ENCODE measurements at places on chromosomes 2 and 18.

- DNase-seq = no peak
These were observed 133.2 kb downstream of the ZNF532 start for GRCh38 chr18:58997811-58998337.

GRCh38 chr18:58806826-58807714 is 57.6 kb upstream of the ZNF532 start:
- DNase-seq = no peak

DNA sequence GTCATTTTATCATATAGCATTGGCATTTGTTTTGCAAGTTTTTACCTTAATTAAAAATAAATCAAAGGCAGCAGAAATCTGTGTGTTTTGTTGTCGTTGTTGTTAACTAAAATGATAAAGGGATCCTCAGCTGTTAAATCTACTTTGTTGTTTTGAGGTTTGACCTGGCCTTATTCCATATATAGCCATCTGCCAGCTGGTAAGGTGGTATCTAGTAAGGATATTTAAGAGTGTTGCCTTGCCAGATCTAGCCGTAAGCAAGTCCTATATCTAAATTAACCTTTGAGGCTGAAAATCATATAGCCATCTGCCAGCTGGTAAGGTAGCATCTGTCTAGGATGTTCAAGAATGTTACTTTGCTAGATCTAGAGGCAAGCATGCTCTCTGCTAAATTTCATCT is 56.6 kb downstream of the BMPR2 start:
- DNase-seq = no peak

DNA sequence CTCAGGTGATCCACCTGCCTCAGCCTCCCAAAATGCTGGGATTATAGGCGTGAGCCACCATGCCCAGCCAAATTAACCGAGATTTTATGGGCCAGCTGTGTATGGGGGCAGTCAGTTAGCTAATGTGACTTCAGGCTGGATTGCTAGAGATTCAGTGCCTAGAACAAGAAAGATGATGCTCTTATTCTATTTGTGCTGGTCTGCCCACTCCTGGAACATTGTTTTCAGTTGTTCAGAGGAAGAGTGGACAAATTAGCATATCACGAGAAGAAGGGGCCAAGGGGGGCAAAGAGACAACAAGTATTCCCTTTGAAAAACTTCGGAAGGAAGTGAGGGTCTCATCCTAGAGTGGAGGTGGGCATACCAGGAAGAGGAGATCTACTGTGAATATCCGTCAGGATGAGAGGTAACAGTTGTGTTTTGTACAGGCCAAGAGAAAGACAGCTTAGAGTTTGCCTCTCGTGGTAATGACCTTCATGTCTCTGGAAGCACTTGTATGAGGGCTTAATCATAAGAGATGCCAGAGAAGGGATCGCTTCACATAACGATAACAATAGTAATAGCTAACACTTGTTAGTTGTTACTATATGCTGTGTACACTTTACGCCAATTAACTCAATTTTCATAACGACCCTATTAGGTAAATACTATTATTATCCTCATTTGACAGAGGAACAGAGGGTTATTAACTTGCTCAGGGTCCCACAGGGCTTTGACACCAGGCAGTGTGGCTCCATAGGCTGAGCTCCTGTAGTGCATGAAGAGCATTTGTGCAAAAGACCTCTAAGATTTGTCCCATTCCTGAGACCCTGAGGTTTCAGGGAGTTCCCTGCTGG is 138.3 kb downstream of the DDX1 start:
- DNase-seq = peak; percentile 68

- DNase-seq = no peak
These were observed 123.0 kb upstream of the THUMPD2 start for GRCh38 chr2:39902103-39902502.

- no peak for DNase-seq
These were observed 129.3 kb downstream of the GLI2 start for GRCh38 chr2:120864981-120865380.

DNA sequence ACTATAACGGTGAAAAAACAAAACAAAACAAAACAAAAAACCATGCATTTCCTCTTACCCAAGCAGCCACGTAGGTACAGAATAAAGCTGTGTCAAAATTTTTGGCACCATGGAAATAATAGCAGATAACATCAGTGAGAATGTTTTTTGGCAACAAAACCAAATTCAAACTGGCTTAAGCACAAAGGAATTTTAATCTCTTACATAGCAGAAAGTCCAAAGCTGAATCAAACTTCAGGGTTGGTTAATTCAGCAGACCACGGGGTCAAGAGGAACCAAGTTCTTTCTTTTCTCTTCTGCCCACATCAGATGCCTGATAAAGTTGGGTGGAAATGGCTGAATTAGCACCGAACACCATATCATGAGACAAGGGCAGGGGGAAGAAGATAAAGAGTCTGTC is 129.5 kb downstream of the PAX3 start:
- no peak for DNase-seq

DNA sequence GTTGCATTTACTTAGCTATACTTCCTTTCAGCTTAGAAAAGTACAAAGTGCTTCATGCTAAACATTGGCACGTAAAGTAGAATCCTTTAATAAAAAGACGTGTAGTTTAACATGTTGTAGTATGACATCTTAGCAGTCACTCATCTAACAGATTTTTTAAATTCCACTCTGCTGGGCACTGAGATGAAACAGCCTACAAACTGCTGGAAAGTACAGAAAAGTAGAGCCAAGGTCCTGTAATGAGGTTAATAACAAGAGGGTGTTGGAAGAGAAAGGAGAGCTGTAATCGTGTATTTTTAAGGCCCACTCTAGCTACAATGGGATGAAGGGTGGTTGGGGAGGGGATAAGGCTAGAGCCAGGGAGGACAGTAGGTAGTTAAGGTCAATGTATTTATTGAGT is 10.7 kb downstream of the CD8A start:
- DNase-seq = no peak

Data from NCI-H1105 (cell line).